ENCODE measurements at places on chromosomes 13 and 19.

DNA sequence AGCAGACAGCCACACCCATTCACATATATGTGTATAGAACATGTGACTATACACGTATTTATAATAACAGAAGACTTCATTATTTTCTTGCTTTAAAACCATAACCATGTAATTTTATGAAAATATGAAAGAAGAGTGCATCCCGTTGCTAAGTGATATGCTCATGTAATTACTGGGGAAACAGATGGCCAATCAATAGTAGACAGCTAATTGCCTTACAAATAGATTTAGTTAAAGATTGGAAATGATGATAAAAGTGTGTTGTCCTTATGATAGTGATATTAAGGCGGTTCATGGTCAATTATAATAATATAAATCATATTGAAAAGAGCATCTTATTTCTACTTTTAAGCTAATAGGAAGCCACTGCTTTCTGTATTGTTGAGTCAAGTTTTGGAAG, 95.9 kb downstream of the RFC3 start:
- no peak for DNase-seq

- DNase-seq, result no peak
These were observed 830.3 kb downstream of the PCDH9 start for GRCh38 chr13:66399873-66400272.

GRCh38 chr13:113129921-113130750, 7.5 kb downstream of the F10 start:
- DNase-seq, result no peak

DNA sequence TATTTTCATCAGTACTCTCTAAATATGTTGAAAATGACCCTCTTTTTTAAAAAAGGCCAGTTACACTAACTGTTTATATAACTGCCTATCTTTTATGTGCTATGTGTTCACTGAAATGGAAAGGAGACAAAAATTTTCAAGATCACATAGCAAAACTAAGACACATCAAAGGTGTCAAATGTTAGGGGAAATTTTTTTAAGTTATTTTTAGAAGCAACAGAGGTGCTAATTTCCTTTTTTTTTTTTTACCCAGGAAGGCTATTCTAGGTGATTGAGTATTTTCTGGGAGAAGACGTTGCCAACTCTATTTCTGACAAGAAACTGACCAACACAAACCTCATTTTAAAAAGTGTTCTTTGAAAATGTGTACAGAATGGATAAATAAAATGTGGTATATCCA, 45.7 kb downstream of the ELF1 start:
- DNase-seq, result no peak

DNA sequence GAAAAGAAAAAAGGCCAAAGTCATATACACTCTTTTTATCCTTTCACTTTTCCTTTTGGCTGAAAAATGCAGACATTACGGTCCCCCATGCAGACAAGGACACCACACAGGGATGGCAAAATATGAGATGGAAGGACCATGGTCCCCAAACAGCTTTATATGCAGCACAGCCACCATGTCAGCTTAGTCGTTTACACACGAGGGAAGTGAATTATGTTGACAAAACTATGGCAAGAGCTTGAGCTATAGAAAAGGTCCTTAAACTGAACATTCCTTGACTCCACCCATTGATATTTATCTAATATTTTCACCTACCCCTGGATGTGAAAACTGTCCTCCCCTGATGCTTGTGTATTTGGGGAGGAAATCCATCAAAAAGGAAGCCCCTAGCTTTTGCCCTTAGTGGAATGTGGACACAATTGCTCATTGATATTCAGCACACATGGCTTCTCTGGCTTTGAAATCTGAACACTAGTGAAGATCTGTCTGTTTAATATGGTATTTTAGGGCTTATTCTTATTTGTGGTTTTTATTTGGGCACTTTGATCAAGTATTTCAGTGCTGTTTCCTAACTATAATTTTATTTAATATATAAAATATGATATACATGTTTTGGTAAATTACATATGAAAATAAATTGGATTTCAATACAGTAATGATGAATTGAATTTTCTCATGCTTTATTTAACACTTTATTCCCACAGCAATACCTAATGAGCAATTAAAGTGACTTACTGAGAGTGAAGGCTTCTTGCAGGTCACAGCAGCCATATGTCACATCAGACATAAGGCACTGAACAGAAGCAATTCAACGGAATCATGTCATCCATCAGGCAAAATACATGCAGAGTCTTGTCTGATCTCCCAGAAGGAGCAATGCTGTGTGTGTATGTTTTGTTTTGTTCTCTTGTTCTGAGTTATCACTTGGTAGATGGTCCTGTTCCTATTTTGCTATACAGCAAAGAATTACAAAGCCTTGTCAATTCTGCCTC, 6.8 kb upstream of the GTF2F2 start:
- no peak for DNase-seq

- DNase-seq, result no peak
These were observed 2.1 kb downstream of the ZNF575 start for GRCh38 chr19:43534816-43535761.

GRCh38 chr13:21040120-21040826, 21.1 kb downstream of the LATS2 start:
- DNase-seq, result no peak

DNA sequence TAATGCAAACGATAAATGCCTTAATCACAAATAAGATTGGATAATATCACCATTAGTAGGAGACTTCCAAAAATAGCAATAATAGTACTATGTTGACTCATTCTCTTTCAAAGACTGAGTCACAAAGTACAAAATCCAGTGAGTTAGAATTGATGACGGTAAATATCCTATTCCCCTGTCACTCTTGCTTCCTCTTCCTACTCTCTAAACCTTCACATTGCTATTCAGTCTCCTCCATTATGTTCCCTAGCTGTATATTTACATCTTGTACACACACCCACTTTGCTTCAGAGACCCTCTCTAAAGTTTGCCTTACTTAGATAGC, 26.3 kb upstream of the INTS6 start:
- no peak for DNase-seq

GRCh38 chr19:47272448-47273312, 2.0 kb upstream of the INAFM1 start:
- no peak for DNase-seq

DNA sequence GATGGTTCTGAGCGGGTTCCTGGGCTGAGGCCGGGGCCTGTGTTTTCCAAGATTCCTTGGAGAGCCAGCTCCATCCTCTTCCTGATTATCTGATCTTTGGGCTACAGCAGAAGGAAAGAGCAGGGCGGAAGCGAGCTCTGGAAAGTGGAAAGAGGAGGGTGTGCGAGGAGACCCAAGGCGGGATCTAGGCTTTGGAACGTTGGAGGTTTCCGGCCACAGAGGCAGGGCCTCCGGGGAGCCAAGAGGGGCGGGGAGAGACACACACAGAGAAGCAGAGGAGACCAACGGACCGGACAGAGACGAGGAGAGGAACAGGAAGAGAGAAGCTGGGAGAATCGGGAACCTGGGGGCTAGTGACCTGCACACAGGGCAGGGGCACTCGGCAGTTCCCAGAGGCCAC, at the start of gene CLEC11A:
TSS of gene CLEC11A (plus strand) at position 296 of the 400 bp plus-strand sequence. CDS start 162 bp downstream, outside the sequence.
- no peak for DNase-seq

DNA sequence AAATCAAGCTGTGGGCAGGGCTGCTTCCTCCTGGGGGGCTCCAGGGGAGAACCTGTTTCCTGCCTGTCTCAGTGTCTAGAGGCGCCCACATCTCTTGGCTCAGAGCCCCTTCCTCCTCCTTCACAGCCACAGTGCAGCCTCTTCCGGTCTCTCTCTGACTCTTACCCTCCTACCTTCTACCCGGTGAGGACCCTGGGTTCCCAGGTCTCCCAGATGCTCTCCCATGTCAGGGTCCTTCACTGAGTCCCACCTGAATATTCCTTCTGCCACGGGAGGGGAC, 153.1 kb downstream of the KDM4B start:
- no peak for DNase-seq

DNA sequence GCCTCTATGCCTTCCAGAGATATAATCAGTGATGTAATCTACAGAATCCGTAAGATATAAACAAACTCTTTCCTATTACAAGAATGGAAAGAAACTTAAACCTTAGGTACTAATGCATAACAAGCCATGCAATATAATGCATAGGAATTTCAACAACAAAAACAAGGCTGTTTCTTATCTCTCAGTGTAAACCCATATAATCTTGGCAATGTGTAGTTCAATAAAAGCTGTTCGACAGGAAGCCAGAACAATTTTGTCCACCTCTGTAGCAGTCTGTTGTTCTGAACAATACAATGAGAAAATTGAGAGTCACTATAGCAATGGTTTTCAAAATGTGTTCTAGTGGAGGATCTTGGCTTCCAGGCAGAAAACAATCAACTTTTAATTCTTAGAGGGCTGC, 111.5 kb upstream of the FREM2 start:
- no peak for DNase-seq

GRCh38 chr19:10431254-10431942, 11.1 kb downstream of the PDE4A start:
- DNase-seq, result no peak

DNA sequence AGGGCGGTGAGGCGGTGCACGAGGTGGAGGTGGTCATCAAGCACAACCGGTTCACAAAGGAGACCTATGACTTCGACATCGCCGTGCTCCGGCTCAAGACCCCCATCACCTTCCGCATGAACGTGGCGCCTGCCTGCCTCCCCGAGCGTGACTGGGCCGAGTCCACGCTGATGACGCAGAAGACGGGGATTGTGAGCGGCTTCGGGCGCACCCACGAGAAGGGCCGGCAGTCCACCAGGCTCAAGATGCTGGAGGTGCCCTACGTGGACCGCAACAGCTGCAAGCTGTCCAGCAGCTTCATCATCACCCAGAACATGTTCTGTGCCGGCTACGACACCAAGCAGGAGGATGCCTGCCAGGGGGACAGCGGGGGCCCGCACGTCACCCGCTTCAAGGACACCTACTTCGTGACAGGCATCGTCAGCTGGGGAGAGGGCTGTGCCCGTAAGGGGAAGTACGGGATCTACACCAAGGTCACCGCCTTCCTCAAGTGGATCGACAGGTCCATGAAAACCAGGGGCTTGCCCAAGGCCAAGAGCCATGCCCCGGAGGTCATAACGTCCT, 9.4 kb upstream of the PROZ start:
- no peak for DNase-seq

DNA sequence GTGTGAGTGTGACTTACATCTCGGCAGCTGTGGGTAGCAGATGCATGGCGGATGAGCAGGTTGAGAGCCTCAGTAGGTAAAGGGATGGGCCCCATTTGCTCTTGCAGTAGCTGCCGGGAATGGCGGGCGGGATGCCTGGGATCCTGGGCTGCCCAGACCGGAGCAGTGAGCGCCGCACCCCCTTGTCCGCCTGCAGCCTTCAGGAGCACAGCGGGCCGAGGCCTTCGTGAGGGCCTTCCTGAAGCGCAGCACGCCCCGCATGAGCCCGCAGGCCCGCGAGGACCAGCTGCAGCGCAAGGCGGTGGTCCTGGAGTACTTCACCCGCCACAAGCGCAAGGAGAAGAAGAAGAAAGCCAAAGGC, 4.1 kb downstream of the POP4 start:
- DNase-seq, result no peak

DNA sequence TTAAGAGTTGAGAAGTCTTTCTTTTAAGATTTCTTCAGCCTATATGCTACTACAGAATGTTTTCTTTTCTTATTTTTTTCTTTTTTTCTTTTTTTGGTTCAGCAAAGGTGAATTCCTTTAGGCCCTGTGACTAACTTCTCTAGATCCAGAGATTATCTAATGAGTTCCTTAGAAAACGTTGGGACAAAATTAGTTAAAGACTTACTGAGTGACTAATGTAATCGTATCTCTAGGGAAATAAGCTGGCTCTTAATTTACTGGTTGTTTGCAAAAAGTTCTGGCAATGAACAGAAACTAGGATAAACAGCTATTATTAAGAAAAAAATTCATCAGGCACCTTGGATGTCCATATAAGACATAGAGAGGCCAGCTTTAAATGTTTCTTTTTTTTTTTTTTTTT, 30.7 kb upstream of the CSNK1A1L start:
- no peak for DNase-seq

- no peak for DNase-seq
These were observed 620.6 kb downstream of the GPC6 start for GRCh38 chr13:93847162-93847561.

DNA sequence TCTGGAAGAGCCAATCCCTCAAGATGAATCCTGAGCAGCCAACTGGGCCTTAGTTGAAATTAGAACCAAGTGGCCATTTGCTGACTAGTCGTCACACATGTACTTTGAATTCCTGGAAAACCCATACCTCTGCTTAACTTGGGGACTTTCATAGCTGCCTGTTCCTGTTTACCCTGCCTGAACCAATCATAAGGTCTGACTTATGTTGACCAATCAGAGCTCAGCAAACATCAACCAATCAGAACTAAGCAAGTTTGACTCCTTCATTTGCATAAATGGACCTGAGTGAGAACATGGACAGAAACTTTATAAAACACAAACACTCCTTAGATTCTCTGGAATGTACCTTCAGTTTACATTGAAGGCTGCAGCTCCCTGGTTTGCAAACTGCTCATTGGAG, 50.8 kb downstream of the LATS2 start:
- DNase-seq, result no peak

DNA sequence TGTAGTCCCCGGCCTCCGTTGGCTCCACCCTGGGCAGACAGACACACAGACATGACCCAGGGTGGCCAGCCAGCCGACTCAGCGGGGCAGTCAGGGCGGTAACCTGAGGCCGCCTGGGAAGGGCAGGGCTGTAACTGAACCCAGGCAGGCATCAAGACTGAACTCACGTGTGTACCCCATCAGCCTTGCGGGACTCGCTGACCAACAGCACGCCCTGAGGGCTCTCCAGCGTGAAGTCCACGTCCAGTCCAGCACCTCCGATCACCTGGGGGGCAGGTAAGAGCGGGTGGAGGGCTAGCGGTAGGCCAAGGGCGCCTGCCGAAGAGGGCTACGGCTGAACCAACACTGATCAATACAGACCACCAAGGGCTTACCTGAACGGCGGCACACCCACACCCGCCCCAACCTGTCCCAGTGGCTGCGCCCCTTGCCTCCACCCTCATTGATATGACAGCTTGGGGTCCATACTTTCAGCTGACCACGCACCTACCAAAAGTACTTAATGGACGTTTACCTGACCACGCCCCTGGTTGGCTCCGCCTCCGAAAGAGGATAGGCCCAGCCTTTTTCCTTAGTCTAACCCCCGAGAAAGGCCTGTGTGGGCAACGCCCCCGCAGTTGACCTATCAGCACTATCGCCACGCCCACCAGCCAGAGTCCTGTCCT, 791 bp downstream of the TMED1 start:
- DNase-seq, result no peak

GRCh38 chr13:86870444-86870843, 800.7 kb upstream of the SLITRK5 start:
- DNase-seq, result no peak

- no peak for DNase-seq
These were observed 9.2 kb upstream of the ZSCAN1 start for GRCh38 chr19:58024661-58025060.

DNA sequence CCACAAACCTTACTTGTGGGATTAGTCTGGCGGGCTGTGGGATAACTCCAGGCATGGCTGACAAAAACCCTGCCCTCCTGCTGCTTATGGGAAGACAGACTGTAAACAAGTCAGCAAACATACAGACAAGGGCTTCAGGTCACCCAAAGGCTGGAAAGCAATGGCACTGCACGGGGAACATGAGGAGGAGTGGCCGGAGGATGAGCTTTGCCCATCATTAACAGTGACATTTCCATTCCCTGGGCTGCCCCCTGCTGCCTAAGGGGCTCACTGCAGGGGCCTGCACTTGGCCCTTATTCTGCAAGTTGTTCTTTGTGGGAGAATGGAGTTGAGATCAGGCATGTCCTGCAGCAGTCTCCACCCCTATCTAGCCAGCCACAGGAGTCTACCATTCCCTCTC, 91.3 kb downstream of the UQCRFS1 start:
- DNase-seq, result no peak
